GM20000 (cell line): ENCODE measurements at places on chromosomes 3 and 15.

DNA sequence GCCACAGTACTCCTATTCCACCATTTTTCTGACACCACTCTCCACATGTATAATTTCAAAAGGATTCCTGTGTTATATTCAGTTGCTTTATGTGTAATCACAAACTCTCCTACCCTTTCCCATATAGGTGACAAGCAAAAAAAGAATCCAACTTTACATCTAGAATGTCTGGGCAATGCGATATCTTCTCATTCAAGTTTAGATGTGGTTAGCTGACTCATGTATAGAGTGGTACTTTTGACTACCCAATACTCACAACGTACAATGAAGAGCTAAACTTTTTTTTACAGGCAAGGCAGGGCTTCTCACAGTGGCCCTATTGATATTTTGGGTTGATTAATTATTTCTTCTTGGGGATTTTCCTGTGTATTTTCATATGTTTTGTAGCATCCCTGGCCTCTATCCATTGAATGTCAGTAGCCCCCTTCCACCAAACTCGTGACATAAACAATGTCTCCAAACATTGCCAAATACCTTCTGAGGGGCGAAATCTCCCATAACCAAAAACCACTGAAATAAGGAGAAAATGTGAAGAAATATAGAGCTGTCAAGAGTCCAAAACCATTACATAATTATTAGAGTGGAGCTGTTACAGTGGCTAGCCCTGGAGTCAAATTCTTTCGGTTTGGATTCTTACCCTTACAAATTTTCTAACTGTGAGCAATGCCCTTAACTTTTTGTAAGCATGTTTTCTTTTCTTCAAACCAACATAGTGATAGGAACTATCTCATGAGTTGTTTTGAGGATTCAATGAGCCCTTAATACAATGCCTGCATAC, 342.6 kb downstream of the NSUN3 start:
- DNase-seq = no peak

DNA sequence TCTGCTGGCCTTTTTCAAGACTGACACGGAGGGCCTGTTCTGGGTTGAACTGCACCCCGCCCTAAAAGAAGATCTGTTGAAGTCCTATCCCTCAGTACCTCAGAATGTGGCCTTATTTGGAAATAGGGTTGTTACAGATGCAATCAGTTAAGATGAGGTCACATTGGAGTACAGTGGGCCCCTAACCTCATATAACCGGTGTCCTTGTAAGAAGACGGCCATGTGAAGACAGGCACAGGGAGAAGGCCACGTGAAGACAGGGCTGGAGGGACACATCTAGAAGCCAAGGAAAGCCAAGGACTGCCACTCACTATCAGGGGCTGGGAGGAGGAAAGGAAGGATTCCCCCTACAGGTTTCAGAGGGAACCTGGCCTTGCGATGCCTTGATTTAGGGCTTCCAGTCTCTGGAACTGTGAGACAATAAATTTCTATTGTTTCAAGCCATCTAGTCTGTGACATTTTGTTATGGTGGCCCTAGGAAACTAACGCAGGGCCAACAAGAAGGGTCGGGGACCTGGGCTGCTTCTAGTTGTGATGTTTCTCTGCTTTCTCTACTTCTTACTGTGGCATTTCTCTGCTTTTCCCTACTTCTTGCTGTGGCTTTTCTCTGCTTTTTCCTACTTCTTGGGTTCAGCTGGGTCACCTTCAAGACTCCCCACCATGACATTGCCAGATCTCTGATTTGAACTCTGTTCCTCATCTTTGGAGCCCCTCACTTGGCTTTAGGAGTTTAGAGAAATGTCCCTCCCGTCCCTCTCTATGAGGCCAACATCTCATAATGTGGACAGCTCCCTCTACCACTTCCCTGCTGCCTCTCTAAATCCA, 4.8 kb upstream of the CCDC174 start:
- no peak for DNase-seq

DNA sequence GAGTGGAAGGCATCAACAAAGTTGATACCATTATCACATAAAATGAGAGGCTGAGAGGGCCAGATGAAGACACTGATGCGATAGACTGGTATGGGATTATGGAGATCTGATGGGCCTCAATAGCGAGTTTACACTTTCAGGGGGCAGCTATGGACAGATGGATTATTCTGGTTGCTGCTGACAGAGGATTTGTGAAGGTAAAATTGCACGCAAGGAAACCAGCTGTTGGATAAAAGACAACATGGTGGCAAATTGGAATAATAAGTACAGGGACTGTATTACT, 203.9 kb downstream of the MBNL1 start:
- no peak for DNase-seq

- no peak for DNase-seq
These were observed 708 bp downstream of the ESYT3 start for GRCh38 chr3:138434875-138435772.

- no peak for DNase-seq
These were observed 10.6 kb upstream of the BTBD1 start for GRCh38 chr15:83077491-83078230.

- DNase-seq = peak; percentile 8
These were observed 56.1 kb upstream of the TRPM1 start for GRCh38 chr15:31157644-31158069.

DNA sequence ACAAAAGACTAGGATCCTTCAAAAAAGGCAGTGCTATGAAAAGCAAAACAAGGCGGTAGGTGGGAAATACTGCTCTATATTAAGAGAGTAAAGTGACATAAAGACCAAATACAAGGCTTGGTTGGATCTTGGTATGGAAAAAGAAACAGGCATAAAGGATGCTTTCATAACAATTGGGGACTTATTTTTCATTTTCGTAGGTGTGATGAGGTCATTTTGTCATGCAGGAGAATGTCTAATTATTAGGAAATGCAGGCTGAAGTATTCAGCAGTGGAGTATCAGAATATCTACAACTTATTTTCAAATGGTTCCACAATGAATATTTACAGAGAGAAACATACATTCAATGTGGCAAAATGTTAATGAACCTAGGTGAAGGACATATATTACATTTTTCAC, 9.0 kb downstream of the XPC start:
- no peak for DNase-seq

DNA sequence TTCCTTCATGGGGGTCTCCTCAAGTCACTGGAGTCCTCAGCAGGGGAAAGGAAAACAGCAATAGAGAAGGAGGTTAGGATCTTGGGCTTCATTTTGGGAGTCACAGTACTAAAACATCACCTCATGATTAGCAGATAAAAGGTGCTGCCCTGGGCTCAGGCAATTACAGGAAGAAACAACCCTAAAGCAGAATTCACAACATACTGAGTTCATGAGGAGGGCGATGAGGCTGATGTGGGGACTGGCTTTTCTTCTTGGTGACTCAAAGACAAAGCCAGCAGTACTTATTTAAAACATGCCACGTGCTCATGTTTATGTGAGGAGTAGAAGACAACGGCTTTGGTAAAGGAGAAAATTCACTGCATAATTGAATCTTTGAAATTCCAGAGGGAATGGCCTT, 822.3 kb upstream of the CFAP20DC start:
- no peak for DNase-seq

DNA sequence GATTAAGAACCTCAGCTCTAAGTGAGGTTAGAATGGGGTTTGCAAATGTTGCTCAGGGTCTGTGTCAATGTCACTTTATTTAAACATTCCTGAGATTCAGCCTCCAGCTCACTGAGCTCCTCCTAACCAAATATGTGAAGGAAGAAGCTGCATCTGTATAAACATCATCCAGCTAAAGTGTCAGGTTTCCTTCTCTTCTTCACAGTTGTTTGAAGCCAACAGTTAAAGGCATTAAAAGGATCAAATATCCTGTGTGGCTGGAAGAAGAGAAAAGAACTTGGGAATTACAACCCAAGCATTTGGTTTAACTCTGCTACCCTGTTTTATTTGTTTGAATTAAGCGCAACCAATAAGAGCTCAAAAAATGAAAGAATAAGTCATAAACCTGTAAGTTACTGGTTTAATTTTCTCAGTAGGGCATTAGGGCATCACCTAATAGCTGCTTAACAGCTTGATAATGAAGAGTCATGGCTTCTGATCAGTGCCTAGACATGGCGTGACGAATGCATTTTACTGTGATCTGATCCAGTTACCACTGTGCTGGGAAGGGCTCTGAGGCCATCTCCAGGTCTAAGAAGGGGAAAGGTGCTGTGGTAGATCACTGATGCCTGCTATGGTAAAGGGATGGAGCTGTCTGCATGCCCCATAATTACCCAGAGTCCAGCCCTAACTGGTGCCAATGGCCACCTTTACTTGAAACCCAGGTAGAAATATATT, 165.7 kb upstream of the TSC22D2 start:
- no peak for DNase-seq

DNA sequence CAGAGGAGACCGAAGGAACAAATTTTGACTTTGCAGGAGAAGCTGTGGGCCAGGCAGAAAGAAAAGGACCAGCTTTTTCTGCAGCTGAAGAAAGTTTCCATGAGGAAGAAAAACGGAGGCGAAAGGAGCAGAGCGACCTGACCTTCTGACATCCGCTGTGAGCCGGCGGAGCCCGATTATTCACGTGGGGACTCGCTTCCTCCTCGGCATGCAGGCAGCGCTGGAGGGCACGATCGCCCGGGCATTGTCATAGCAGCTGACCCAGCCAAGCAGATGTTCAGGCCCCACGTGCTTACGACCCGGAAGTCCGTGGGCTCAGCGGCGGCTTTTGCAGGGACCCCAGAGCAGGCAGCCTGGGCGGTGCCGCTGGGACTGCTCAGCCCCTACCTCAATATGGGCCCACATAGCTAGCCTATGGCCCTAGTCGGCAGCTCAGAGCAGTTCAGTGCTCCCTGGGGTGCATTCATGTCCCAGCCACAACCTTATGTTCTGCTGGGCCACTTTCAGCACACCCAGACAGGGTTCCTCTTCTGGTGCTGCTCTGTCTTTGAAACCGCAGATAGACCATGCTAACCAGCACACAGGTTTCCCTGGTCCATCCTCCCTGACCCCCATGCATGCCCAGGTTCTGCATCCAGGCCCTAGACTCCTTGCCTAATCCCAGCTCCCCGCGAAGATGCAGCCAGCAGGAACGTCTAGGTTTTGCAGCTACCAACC, 10.5 kb upstream of the EIF4A2 start:
- DNase-seq = peak; percentile 82

DNA sequence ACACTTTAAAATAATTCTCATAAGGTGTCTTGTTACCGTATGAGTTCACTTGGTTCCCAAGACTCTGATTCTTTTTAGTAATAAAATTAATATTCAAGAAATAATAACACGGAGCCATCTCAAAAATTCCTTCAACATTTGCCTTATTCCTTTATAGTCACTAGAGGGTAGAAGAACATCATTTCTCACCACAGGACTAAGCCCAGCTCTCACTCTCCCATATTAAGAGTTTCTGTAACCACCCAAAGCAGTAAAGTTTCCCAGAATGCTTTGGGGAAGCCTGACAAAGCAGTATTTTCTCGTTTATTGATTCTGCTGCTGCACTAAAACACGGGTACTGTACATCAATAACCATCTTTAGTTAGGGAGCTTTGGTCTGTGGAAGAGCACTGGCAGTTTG, 114.9 kb downstream of the MCTP2 start:
- DNase-seq = no peak

DNA sequence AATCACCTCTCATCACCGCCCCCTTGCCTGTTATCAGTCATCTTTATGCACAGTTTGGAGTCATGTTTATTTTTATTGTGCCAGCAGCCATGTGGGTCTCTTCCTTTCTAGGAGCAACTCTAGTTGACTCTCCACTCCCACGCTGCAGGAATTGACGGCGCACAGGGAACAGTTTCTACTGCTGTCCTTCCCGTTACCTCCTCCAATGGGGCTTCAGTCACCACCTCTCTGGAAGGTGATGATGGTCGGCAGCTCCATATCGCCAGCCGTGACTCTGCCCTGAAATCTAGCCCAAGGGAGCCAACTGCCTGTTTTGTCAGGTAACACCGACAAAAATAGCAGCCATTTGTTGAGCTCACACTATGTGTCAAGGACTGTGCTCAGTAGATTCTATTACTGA, 35.6 kb upstream of the FAM107A start:
- DNase-seq = no peak

DNA sequence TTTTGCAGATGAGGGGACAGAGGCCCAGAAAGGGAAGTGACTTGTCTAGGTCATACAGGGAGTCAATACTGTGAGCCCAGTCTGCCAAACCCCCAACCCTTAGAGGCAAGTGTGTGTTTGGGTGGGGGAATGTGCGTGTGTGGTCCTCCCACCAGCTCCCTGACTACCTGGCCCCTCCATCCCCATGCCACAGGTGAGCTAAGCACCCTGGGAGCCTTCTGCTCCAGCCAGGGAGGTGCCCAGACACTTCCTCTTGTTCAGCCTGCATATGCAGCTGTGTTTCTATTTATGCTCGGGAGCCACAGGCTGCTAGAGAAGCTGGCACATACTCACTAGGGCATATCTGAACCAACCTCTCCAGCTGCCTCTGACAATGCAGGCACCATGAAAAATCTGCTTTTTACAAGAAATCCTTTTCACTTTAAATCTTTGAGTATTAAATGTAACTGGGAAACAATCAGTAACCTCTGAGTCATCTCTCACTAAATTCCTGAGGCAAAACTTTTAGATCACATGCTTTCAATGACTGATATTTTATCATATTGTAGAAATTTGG, 20.7 kb downstream of the TBC1D2B start:
- no peak for DNase-seq

- no peak for DNase-seq
These were observed 411.1 kb upstream of the RGMA start for GRCh38 chr15:93500155-93500554.

GRCh38 chr3:124491098-124491497, 239.2 kb upstream of the UMPS start:
- DNase-seq = no peak
